ENCODE measurements at places on chromosomes 2 and 18. TPM values are rescaled to one million over a fixed set of nuclear protein-coding genes. Genes with fewer than 3 reads are reported as not detected.

- no peak for DNase-seq
Measured at GRCh38 chr18:26745288-26746181, 120.0 kb downstream of the AQP4 start.

- no peak for DNase-seq
Measured at GRCh38 chr18:62850619-62851306, 135.4 kb downstream of the PHLPP1 start.

DNA sequence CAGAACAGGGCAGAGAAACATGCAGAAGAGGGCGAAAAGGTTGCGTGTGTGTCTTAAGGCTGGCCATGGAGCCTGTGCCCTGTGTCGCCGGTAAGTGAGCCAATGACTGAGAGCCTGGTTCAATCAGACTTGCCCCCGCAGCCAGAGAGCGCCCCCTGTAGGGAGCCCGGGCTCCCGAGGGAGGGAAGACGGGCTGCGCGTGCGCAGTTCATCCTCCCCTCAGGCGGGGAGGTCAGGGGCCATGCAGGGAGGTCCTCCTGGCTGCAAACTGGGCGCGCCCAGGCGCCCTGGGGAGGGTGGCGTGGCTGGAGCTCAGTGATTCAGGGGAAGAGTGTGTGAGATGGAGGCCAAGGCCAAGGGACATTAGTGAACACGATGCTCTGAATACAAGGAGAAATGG lies 276.6 kb downstream of the PHLPP1 start:
- DNase-seq: no peak

GRCh38 chr2:209472112-209472832 lies 48.4 kb downstream of the MAP2 start:
- no peak for DNase-seq

DNA sequence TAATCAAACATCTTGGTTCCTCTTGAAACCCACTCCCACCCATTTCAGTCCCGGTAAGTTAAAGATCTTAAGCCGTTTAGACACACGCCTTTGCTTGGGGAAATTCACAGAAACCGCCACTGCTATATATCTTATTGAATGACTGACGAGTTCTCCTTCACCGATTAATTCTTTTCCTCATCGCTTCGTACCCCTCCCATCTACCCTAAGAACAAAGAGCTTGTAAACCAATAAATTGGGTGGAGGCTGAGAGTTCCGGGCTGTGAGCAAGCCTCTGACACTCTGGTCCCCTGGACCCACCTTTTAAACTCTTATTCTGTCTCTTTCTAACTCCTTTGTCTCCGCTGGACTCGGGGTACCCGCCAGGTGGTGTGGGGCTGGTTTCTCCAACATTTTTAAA lies 30.6 kb downstream of the TMEM131 start:
- no peak for DNase-seq

GCKR gene
- polyA plus RNA-seq: 0.10 TPM

MPPE1 gene
- polyA plus RNA-seq: 53.7 TPM
